ENCODE measurements at places on chromosomes 5 and 9. TPM values are rescaled to one million over a fixed set of nuclear protein-coding genes. Genes with fewer than 3 reads are reported as not detected.

The NMUR2 gene
- not detected for total RNA-seq

The CTXN3 gene
- total RNA-seq: not detected

The SPINK7 gene
- not detected for total RNA-seq

DNA sequence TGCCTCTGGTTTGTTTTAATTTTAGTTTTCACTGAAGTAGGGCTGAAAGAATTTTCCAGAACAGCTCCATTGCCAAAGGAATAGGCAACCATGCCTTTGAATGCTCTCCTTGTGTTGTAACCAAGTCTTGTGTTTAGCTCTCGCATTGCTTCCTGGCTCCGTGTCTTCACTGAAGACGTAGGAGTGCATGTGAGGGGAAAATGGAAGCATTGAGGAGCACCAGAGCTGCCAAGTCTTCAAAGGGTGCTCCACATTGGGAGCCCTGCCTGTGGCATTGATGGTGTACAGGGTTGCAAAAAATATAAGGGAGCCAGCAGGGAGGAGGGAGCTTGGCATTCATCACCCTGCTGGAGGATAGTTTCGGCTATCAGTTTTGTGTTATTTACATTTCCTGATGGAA lies 86.6 kb downstream of the NTRK2 start:
- no peak for DNase-seq

DNA sequence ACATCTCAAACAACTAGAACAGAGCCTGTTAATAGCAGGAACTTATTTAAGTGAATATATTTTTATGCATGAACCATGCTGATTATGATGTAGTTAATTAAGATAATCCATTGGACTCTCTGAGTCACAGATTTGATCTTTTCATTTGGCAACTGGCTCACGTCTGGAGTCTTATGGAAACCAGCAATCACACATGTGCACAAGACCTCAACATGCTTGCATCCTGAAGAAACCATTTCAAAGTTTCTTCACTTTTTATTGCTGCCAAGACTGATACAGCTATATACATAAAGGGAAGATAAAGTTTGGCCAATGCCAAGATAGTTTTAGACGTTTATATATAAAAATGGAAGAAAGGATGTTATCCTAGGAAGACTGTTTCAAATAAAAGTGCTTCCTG lies 13.3 kb upstream of the C9 start:
- DNase-seq: no peak

DNA sequence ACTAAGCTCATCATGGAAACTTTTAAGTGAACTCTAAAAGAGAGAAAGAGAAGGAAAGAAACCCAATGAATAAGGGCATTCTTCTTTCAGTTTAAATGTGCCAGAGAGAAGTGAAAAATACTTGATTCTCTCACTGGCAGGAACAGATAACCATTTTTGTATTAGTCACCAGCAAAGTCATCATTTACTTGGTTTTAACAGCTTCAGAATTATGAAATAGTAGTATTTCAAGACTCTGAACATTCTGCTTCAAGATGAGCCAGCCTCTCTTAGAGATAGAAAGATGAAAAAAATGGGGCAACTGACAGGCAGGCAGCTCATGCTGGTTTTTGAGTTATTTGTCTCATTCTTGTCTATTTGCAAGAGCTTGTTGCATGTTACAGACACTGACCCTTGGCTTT lies 103.5 kb downstream of the GCNT1 start:
- no peak for DNase-seq

DNA sequence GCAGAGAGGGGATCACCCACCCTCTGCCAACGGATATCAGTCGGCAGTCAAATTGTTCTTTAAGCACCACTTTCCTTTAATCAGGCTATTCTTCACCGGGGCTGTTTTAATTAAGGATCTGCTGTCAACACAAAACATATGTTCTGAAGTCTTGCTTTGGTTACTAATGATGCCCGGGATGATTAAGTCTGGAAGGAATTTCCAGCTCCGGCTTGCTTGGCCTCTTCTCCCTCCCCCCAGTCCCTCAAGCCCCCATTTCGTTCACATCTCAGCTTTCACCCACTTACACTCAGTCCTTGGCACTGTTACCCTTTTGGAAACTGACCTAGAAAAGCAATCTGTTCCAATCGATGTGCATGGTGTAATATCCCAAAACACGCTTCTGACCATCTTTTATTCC lies 74.7 kb downstream of the MSX2 start:
- DNase-seq: no peak

- no peak for DNase-seq
These were observed 293.3 kb downstream of the FANCC start for GRCh38 chr9:95024097-95024671.

DNA sequence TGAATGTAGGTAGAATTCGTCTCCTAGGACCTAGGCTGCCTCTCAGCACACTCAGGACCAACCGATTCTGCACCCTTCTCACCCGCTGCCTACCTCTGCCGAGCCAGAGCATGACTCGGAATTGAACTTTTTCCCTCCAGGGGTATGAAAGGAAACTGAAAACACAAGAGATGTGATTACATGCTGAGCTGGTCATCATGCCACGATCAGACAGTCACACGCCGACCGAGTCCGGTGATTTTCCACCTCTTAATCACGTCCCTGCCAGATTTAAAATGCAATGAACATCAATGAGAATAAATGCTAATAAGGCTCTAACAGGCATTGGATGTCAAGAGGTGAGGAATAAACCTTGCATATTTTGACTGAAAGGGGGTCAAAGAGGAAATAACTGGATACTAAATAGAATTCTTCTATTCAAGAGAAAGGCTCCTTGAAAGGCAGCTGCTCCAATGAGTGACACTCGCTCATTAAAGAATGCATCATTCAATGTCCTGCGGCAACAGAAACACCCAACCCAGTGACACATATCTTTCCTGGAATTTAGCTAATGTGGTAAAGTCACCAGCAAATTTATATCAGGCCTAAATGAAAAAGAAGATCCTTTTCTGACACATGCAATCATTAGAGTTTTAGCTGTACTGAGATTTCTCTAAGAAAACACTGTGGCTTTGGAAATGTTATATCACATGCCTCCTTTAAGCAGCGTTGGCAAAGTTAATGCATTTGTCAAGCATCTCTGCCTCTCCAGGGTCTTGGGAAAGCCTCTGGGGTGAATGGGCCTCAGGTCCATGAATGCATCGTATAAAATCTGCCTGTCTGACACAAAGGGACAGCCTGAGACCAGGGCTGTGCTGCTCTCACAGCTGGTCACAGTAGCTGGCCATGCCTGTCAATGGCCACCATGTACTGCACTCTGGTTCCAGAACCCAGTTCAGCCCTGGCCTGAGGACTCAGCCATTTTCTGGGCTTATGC lies 128.7 kb downstream of the SPOCK1 start:
- no peak for DNase-seq

DNA sequence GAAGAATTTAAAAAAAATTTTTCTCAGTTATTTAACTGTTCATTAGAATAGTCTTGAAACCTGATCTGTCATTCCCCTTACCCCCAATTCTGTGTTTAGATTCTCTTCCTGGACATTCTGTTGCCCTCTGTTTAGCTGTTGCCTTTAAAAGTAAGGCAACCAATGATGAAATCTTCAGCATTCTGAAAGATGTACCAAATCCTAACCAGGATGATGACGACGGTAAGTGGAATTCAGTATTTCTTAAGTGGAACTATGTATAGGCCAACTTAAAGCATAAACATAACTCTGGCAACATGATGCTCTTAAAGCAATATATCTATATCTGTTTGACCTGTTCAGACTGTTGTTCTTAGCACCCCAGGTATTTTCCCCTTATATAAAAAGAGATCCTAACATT lies 27.2 kb downstream of the NCBP1 start:
- DNase-seq: no peak

DNA sequence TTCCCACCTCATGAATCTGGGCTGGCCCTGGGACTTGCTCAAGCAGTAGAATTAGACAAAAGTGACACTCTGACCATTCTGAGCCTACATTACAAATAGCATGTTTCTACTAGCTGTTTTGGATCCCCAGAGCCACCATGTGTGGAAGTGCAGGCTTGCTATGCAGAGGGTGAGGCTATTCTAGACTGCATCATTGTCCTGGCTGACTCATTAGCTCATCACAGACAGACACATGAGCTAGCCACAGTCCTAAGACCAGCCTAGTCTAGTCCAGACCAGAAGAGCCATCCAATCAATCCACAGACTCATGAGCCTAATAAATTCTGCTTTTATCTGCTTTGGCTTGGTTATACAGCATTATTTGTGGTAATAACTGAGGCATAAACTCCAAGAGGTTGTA lies 351.9 kb downstream of the PRELID2 start:
- DNase-seq: no peak

GRCh38 chr5:14998491-14998890 lies 126.9 kb upstream of the ANKH start:
- DNase-seq: no peak

GRCh38 chr9:118670011-118670953 lies 699.0 kb downstream of the BRINP1 start:
- no peak for DNase-seq

DNA sequence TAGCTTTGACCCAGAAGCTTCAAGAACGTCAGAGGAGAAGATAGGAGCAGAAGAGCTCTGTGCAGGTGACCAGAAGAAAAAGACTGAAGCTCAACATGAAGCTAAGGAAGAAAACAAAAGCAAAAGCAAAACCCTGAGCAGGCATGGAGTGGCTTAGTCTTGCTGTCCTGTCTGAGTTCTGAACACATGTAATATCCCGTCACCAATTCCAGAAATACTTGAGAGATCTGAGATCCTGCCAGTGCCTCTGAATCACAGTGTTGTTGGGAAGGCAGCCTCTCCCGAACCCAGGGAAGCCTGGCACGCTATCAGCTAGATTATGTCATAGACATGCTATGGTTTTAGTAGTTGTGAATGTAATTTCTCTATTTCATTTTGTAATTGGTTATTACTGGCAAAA lies 235.7 kb downstream of the ICE1 start:
- no peak for DNase-seq

DNA sequence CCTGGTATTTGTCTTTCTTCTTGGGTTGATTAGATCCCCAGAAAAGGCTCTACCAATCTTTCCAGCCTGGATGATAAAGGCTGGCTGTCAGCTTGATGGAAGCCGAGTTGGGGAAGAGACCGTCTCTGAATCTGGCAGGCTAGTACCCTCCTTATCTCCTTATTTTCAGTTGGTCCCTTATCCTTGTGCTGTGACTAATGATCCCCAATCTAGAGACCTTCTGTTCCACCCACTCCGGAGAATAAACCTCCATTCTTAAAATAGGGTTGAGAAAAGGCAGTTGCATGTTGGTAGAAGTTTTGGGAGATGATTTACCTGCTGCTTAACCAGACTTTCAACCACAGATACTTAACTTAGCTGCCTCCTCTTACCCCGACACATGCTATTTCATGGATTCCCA lies 52.3 kb downstream of the PRKACG start:
- DNase-seq: no peak

- no peak for DNase-seq
These were observed 183.4 kb downstream of the FBXL7 start for GRCh38 chr5:15683332-15683731.

GRCh38 chr5:176732306-176732705 lies 78.1 kb upstream of the UNC5A start:
- no peak for DNase-seq

Measured in mesenteric fat pad (tissue), 1 donor.